ENCODE measurements at places on chromosomes 16 and 17.

- no peak for DNase-seq
Measured at GRCh38 chr16:21664801-21665492, 1.2 kb downstream of the OTOA start.

- DNase-seq: no peak
Measured at GRCh38 chr16:57469046-57469445, 6.6 kb downstream of the POLR2C start.

DNA sequence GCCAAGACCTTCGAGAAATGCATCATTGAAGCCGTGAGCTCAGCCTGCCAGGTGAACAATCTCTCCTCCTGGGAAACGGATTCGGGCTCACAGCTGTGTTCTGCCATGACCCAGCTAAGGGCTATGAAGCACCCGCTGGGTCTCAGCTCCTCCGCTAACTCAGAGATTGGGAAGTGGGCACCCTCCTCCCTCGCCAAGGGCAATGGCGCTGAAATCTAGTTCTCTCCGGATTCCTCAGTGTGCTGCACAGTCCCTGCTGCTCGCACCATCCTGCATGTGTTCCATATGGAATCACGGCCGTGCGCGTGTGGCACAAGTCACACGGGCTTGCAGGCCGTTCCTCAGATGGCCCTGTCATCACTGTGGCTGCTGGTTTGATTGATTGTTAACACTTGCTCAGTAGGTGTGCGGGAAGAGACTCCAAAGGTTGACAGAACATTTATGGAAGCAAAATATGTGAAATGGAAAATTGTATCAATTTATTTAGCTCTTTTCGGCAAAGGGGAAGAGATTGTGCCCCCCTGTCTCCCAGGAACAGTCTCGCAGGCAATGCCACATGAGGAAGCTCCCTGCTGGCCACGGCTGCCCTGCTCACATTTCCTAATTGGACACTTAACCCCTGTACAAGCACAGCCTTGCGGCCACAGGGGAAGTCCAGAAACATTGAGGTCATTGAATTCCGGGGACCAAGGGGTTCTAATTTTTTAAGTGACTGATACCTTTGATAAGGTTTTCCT, 58.8 kb downstream of the RNF213 start:
- DNase-seq: no peak

DNA sequence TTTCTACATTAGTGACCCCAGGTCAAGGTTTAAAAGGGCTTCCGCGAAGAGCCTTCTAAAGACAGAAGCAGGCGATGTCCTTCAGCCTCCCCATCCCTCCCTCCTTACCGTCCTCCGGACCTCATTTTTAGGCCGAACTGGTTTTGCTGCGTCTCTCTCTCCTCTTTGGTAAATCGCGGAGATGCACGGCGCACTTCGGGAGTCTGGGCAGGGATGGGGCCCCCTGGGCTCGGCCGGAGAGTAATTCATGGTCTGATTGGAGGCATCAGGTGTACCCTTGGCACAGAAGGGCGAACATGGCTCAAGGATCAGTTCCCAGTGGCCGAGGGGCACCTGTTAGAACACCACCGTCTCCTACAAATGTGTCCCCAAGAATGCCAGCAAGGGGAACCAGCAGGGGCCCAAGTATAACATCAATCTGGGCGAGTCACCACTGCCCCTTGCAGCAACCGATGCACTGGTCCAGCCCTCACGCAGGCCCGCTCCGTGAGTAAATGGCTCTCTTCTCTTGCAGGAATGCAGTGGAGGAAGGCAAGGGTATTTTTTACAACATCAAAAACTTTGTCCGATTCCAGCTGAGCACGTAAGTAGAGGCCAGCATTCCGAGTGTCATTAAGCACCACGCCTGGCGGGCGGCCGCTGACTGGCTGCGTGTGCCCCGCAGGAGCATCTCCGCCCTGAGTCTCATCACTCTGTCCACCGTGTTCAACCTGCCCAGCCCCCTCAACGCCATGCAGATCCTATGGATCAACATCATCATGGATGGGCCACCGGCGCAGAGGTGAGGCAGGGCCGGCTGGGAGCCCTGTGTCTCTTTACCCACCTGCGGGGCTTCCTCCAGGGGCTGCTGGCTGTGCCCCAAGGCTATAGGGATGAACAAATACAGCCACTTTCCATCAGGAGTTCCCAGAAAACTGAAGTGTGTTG, 45.6 kb downstream of the MEAK7 start:
- no peak for DNase-seq

- DNase-seq: no peak
Measured at GRCh38 chr16:50615891-50616290, 65.2 kb downstream of the SNX20 start.

- DNase-seq: no peak
Measured at GRCh38 chr16:73253922-73254480, 206.1 kb upstream of the ZFHX3 start.
